ENCODE measurements at places on chromosomes 7 and 10. TPM values are rescaled to one million over a fixed set of nuclear protein-coding genes. Genes with fewer than 3 reads are reported as not detected.

The COL26A1 gene
- polyA plus RNA-seq, result not detected

The GOLGA7B gene
- polyA plus RNA-seq, result 0.46 TPM

The KIFBP gene
- polyA plus RNA-seq, result 2.7 TPM

The PSD gene
- polyA plus RNA-seq, result 2.7 TPM

The ZCWPW1 gene
- 6.1 TPM for polyA plus RNA-seq
